ENCODE measurements at places on chromosomes 6 and 20. TPM values are rescaled to one million over a fixed set of nuclear protein-coding genes. Genes with fewer than 3 reads are reported as not detected.

The CLPSL1 gene
- not detected for total RNA-seq

The RAB22A gene
- 17.9 TPM for total RNA-seq

The TUBB2B gene
- 0.61 TPM for total RNA-seq

The FAM83C gene
- not detected for total RNA-seq

The QKI gene
- 58.6 TPM for total RNA-seq

- DNase-seq = no peak
Observed at GRCh38 chr6:137133122-137133521, 40.3 kb downstream of the IL22RA2 start.

- DNase-seq = no peak
Observed at GRCh38 chr20:32556312-32557184, 28.6 kb downstream of the NOL4L start.

DNA sequence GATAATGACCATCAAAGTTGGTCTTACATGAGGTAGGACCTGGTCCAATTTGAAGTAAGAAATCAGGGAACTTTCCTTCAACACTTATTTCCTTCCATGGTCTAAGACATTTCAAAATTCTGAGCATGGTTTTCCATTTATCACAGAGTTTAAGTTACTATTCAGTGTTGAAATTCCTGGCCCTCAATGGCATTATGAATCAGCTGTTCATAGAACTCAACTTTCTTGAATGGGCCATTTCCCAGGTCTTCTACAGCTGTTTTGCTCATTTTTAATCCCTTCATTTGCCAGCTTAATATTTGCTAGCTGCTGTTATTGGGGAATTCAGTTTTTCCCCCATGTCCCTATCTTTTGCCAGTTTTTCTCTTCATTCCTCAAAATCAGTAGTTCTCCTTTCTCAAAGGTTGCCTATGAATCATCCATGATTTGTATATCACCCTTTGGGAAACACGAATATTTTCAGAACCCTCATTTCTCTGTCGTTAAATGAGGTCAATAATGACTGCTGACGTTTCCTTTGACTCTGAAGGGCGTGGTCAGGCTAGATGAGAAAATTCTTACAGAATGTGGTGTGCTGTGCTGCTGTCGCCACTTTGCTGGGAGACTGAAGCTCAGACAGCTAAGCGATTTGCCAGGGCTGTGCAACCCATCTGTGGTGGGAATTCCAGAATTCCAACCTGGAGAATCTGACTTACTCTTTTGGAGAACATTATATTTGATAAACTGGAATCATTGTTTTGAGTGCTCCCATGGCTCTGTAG is 216.5 kb upstream of the FLRT3 start:
- DNase-seq = no peak

DNA sequence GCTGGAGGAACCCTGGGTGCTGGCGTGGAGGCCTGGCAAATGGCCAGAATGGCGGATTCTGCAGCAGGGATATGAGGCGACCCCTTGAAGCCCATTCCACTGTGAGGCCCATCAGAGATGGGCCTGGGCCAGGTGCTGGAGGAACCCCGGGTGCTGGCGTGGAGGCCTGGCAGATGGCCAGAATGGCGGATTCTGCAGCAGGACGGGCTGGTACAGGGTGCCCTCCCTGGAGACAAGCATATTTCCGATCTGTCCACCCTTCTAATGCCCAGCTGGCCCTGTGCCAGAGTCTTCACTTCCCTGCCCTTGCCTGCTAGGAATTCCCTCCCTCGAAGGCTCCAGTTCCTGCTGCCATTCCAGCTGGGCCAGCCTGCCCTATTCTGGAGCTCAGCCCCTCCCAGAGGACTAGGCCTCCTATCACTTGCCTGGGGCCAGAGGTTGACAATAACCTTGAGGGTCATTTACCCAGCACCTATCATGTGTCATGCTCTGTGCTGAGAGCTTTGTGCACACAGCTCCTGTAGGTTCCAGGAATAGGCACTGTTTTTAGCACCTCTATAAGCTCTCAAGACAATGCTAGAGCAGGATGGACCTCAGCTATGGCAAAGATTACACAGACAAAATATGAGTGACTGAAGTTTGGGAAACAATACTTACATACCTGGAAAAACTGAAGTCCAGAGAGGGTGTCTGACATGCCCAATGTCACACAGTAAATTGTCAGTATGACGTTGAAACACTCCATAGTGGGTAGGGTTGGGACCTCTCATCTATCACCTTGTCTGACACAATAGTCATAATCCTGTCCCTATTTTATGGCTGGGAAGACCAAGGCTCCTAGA is 21.4 kb downstream of the SUN5 start:
- no peak for DNase-seq

GRCh38 chr6:91055959-91056358 is 469.1 kb upstream of the MAP3K7 start:
- no peak for DNase-seq

- no peak for DNase-seq
Observed at GRCh38 chr20:35006531-35006971, 50.9 kb downstream of the MYH7B start.

- no peak for DNase-seq
Observed at GRCh38 chr20:58945965-58946631, 35.0 kb upstream of the NELFCD start.

- DNase-seq = no peak
Observed at GRCh38 chr6:44260011-44260410, 2.7 kb upstream of the SLC35B2 start.
